Cardiac muscle cell (in vitro differentiated cells and primary cell): ENCODE measurements at places on chromosomes 7 and 10.

DNA sequence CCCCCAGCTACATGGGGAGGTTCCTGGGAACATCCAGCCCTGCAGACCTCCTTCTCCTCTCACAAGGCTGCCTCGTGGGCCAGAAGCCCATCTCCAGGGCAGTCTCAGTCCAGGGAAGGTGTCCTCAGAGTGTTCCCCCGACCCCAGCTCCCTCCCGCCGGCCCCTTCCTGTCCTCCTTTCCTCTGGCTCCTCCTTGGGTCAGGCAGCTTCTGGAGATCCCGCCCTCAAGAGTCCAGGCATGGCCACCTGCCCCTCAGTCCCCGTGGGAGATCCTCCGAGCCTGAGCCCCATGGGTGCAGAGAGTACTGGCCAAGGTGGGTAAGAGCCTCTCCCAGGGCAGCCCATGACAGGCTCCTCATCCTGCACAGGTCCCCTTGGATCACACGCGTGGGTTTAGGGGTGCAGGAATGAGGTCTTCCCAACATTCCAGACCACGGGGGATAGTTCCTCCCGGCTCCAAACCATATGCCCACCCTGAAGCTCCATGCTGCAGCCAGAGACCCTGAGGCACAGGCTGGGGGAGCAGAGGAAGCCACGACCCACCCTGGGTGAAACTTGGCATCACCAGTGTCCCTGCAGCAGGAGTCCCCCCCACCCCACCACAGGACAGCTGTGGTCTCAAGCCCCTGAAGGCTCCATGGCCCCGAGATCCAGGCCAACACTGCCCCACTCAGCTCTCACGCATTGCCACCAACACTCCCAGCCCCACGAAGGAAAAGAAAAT lies 65.5 kb downstream of the OAT start:
- no peaks in the 10 kb centered on the region for H3K27me3 ChIP-seq
- DNase-seq = no peak
- H3K36me3 ChIP-seq = no peaks in the 10 kb centered on the region

- no peak overlapping the region for H3K4me3 ChIP-seq
- H3K36me3 ChIP-seq = no peaks in the 10 kb centered on the region
- no peaks in the 10 kb centered on the region for H3K4me1 ChIP-seq
- no peak for DNase-seq
- H3K27ac ChIP-seq = no peak overlapping the region
- no peaks in the 10 kb centered on the region for H3K27me3 ChIP-seq
Measured at GRCh38 chr7:90180649-90181048, 26.4 kb downstream of the STEAP1 start.

- no peaks in the 10 kb centered on the region for H3K27me3 ChIP-seq
- no peak overlapping the region for H3K4me3 ChIP-seq
- H3K4me1 ChIP-seq = no peaks in the 10 kb centered on the region
- H3K36me3 ChIP-seq = no peaks in the 10 kb centered on the region
- DNase-seq = no peak
Measured at GRCh38 chr10:97083228-97083829, 102.4 kb downstream of the SLIT1 start.

DNA sequence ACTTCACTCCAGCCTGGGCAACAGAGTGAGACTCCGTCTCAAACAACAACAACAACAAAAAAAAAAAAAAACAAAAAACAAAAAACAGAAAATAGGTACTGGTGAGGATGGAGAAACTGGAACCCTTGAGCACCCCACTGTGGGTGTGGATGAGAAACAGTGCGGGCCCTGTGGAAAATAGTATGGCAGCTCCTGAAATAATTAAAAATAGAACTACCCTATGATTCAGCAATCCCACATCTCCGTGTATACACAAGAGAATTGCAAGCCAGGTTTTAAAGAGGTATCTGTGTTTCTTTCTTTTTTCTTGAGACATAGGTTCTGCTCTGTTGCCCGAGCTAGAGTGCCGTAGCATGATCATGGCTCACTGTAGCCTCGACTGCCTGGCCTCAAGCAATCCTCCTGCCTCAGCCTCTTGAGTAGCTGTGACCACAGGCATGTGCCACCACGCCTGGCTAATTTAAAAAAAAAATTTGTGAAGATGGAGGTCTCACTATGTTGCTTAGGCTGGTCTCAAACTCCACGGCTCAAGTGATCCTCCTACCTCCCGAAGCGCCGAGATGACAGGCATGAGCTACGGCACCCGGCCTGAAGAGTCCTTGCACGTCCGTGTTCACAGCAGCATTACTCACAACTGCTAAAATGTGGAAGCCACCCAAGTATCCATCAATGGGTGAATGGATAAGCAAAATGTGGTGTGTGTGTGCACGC lies 39.5 kb downstream of the EBF3 start:
- H3K27me3 ChIP-seq = no peaks in the 10 kb centered on the region
- no peak overlapping the region for H3K27ac ChIP-seq
- H3K4me3 ChIP-seq = no peak overlapping the region
- DNase-seq = no peak
- H3K36me3 ChIP-seq = no peaks in the 10 kb centered on the region

DNA sequence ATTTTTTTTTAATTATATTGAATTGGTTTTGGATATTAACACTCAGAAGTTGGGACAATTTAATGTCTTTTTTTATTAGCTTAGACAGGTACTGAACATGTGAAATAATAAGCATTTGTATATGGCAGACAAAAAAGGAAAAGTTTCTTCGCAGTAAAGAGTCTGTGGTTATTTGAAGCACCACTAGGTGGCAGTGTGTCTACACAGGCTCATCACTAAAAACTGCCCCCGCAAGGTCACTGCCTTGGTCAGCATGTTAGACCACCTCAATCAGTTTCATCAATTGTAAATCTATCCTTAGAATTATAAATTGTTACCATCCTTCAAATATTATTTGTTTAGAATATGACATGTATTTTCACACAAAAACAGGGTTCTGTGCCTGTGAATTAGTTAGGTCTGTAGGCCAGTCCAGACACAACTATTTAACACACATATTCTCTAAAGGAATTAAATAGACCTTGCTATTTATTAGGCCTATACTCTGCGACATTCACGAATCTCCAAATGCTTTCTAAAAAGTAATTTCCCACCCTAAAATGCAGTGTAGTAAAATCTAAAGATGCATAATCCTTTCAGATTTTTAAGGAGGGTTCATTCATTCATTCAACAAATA lies 17.0 kb downstream of the PNLIPRP3 start:
- H3K4me1 ChIP-seq = no peaks in the 10 kb centered on the region
- no peak overlapping the region for H3K27ac ChIP-seq
- H3K27me3 ChIP-seq = no peaks in the 10 kb centered on the region
- H3K36me3 ChIP-seq = no peaks in the 10 kb centered on the region
- peak; percentile 70 for DNase-seq
- no peak overlapping the region for H3K4me3 ChIP-seq

- H3K4me1 ChIP-seq = peaks cover 7% of the 10 kb centered on the region
- no peak overlapping the region for H3K27ac ChIP-seq
- DNase-seq = no peak
- no peaks in the 10 kb centered on the region for H3K27me3 ChIP-seq
- H3K36me3 ChIP-seq = no peaks in the 10 kb centered on the region
Measured at GRCh38 chr10:47173929-47174442, 126.0 kb upstream of the GDF10 start.

DNA sequence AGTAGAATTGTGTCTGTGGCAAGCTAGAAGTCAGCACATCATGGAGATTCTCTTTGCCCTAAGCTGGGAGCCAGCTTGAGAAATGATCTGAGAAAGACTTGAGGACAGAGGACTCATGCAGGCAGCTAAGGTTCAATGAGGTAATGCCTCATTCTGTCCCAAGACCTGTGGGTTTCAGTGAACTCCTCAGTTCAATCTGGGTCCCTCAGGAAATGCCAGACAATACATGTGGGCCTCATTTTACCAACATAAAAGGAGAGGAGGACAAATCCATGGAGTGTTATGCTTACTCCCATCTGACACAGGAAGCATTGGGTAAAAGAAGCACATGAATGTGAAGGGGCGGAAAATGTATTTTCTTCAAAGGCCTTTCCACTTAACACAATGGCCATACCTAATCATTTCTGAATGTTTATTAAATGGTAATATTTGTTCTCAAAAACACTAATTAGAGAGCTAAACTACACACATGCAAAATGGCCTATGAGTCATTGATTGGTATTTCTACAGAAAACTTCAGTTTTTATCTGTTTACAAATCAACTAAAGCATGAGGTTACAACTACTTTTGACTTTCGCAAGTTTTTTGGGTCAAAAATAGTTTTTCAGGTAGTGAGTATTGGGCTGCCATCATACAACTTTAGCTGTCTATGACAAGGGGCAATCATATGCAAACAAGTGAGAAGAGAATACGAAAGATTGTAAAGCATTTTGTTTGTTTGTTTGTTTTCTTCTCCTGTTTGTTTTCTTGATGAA lies 205.3 kb downstream of the CHRM2 start:
- H3K27ac ChIP-seq = no peak overlapping the region
- H3K4me1 ChIP-seq = peaks cover 14% of the 10 kb centered on the region
- no peak for DNase-seq

DNA sequence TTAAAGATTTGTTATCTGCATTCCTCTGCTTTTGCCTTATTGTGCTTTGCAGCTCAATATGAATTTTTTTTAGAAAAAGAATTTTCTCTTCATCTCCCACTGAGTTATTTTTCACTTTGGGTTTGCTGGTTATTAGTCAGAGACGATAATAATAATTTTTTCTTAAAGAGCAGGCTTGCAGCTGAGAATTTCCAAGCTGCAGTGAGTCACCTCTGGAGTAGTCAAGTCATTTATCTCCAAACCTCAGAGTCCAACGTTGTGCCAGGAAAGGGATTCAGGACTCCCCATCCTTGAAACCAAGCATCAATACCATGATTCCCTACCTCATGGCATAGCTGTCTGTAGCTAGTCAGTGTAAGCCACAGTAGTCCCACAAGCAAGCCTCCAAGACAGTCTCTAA lies 15.2 kb upstream of the EGR2 start:
- H3K4me1 ChIP-seq = no peaks in the 10 kb centered on the region
- H3K4me3 ChIP-seq = no peak overlapping the region
- H3K27ac ChIP-seq = no peak overlapping the region
- DNase-seq = no peak
- H3K36me3 ChIP-seq = no peaks in the 10 kb centered on the region

DNA sequence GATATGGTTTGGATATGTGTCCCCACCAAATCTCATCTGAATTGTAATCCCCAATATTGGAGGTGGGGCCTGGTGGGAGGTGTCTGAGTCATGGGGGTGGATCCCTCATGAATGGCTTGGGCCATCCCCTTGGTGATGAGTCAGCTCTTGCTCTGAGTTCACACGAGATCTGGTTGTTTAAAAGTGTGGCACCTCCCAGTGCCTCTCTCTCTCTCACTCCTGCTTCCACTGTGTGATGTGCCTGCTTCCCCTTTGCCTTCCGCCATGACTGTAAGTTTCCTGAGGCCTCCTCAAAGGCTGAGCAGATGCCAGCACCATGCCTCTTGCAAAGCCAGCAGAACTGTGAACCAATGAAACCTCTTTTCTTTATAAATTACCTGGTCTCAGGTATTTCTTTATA lies 4.8 kb upstream of the GCK start:
- no peak overlapping the region for H3K27ac ChIP-seq
- H3K4me1 ChIP-seq = no peaks in the 10 kb centered on the region
- H3K36me3 ChIP-seq = no peaks in the 10 kb centered on the region
- no peaks in the 10 kb centered on the region for H3K27me3 ChIP-seq

GRCh38 chr7:116165717-116166116 lies 44.6 kb upstream of the TES start:
- H3K4me1 ChIP-seq = peaks cover 11% of the 10 kb centered on the region
- no peak overlapping the region for H3K27ac ChIP-seq
- no peaks in the 10 kb centered on the region for H3K27me3 ChIP-seq
- H3K36me3 ChIP-seq = no peaks in the 10 kb centered on the region

- H3K27ac ChIP-seq = no peak overlapping the region
- H3K4me3 ChIP-seq = no peak overlapping the region
- no peak for DNase-seq
- H3K4me1 ChIP-seq = peaks cover 27% of the 10 kb centered on the region
- H3K36me3 ChIP-seq = no peaks in the 10 kb centered on the region
- H3K27me3 ChIP-seq = no peaks in the 10 kb centered on the region
Measured at GRCh38 chr7:95794917-95795515, 22.7 kb downstream of the DYNC1I1 start.

- no peak for DNase-seq
- no peaks in the 10 kb centered on the region for H3K36me3 ChIP-seq
- H3K4me3 ChIP-seq = no peak overlapping the region
- H3K27me3 ChIP-seq = no peaks in the 10 kb centered on the region
- peaks cover 28% of the 10 kb centered on the region for H3K4me1 ChIP-seq
Measured at GRCh38 chr10:1399431-1400100, 337.8 kb downstream of the ADARB2 start.

DNA sequence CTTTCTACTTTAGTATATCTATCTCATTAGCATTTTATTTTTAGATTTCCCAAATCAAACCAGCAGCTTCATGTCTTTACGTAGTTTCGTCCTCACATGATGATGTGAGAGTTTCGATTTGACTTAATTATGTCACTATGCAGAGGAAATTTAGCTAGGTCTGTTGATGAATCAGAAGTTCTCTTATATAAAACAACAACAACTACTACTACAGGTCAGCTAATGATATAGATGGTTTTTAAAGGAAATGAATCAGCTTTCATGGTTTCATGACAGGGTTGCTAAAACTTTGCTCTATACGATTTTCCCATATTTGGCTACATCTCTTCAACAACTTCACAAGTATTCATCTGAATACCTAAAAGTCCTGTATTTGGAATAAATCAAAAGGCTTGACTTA lies 28.6 kb downstream of the JAZF1 start:
- H3K4me1 ChIP-seq = peaks cover 7% of the 10 kb centered on the region
- H3K36me3 ChIP-seq = no peaks in the 10 kb centered on the region
- peak; percentile 54 for DNase-seq
- no peaks in the 10 kb centered on the region for H3K27me3 ChIP-seq
- no peak overlapping the region for H3K4me3 ChIP-seq

DNA sequence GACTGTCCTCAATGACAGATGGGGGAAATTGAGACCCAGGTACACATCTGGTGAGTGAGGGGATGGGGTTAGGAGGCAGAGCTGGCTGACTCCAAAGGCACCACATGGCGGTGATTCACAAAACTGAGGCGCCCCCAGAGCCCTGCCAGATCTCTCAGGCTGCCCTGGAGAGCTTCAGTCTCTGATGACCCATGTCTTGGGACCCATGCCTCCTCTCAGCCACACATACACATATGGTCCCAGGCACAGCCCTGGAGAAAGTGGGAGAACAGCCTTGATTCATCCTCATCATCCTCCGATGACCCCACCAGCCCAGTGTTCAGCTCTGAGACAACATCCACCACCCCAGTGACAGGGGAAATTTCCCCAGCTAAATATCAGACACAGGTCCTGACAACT lies 426.0 kb downstream of the RPS24 start:
- DNase-seq = no peak
- H3K4me1 ChIP-seq = no peaks in the 10 kb centered on the region
- H3K36me3 ChIP-seq = no peaks in the 10 kb centered on the region
- H3K27me3 ChIP-seq = no peaks in the 10 kb centered on the region
- no peak overlapping the region for H3K4me3 ChIP-seq

GRCh38 chr7:127850195-127850594 lies 181.0 kb downstream of the LRRC4 start:
- H3K27ac ChIP-seq = no peak overlapping the region
- DNase-seq = no peak
- no peak overlapping the region for H3K4me3 ChIP-seq
- H3K27me3 ChIP-seq = no peaks in the 10 kb centered on the region
- no peaks in the 10 kb centered on the region for H3K36me3 ChIP-seq
